ENCODE measurements at places on chromosomes 3 and 15. TPM values are rescaled to one million over a fixed set of nuclear protein-coding genes. Genes with fewer than 3 reads are reported as not detected.

HDDC3 gene
- 42.6 TPM for total RNA-seq

NME9 gene
- total RNA-seq, result not detected

CCR8 gene
- total RNA-seq, result not detected

CLDN18 gene
- total RNA-seq, result 0.11 TPM

ZDHHC23 gene
- 1.1 TPM for total RNA-seq

FBXO40 gene
- total RNA-seq, result not detected

TTC21A gene
- total RNA-seq, result 1.4 TPM

SAMD7 gene
- not detected for total RNA-seq

FSIP1 gene
- 0.29 TPM for total RNA-seq

ITIH4 gene
- total RNA-seq, result 0.96 TPM

NR1I2 gene
- total RNA-seq, result 0.18 TPM

STXBP5L gene
- not detected for total RNA-seq

HRH1 gene
- 0.04 TPM for total RNA-seq

SPTBN5 gene
- 0.02 TPM for total RNA-seq

PLSCR2 gene
- total RNA-seq, result 0.40 TPM

SPESP1 gene
- total RNA-seq, result not detected

SLC12A1 gene
- not detected for total RNA-seq

STT3B gene
- total RNA-seq, result 114 TPM

AGBL1 gene
- not detected for total RNA-seq

SAMMSON gene
- total RNA-seq, result 1.3 TPM

PLA2G4E gene
- not detected for total RNA-seq

CDHR4 gene
- not detected for total RNA-seq

ITPR1 gene
- total RNA-seq, result 32.0 TPM

CGNL1 gene
- 0.07 TPM for total RNA-seq

SPATA12 gene
- total RNA-seq, result not detected

FMN1 gene
- total RNA-seq, result 0.07 TPM

AMT gene
- 0.72 TPM for total RNA-seq

FOXL2NB gene
- 10.2 TPM for total RNA-seq

UQCRC1 gene
- total RNA-seq, result 299 TPM

CAV3 gene
- not detected for total RNA-seq

RBPMS2 gene
- 2.7 TPM for total RNA-seq

MST1R gene
- 8.1 TPM for total RNA-seq

THSD4 gene
- 0.04 TPM for total RNA-seq
